Tongue (tissue), 3 donors: ENCODE measurements at places on chromosomes 12 and 14. TPM values are rescaled to one million over a fixed set of nuclear protein-coding genes. Genes with fewer than 3 reads are reported as not detected.

Gene AQP2
- total RNA-seq, result not detected

Gene GLIPR1L1
- not detected for total RNA-seq

Gene SERPINA9
- total RNA-seq, result not detected

Gene TEP1
- total RNA-seq, result 13.3 TPM

Gene DPPA3
- not detected for total RNA-seq

Gene C14orf39
- 1.6 TPM for total RNA-seq

Gene NGB
- not detected for total RNA-seq

Gene KRT84
- not detected for total RNA-seq

Gene HCAR2
- total RNA-seq, result 3.4 TPM

Gene YARS2
- 29.8 TPM for total RNA-seq

DNA sequence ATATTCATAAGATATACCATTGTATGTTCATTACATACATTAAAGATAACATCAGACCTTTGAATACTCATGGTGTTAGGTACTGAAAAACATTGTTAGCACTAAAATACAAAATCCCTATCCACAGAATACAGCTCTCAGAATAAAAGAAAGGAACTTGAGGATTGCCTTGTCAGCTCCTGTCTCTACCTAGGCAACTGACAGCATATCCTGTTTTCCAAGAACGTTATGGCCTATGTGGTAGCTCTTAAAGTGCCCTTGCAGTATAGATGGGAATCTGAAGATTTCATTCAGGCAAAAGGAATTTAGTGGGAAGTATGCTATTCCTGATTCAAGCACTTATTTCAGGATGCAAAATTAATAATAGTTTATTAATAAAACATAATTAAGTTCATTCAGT, 1.8 kb upstream of the PPP1R12A start:
- DNase-seq, result no peak

DNA sequence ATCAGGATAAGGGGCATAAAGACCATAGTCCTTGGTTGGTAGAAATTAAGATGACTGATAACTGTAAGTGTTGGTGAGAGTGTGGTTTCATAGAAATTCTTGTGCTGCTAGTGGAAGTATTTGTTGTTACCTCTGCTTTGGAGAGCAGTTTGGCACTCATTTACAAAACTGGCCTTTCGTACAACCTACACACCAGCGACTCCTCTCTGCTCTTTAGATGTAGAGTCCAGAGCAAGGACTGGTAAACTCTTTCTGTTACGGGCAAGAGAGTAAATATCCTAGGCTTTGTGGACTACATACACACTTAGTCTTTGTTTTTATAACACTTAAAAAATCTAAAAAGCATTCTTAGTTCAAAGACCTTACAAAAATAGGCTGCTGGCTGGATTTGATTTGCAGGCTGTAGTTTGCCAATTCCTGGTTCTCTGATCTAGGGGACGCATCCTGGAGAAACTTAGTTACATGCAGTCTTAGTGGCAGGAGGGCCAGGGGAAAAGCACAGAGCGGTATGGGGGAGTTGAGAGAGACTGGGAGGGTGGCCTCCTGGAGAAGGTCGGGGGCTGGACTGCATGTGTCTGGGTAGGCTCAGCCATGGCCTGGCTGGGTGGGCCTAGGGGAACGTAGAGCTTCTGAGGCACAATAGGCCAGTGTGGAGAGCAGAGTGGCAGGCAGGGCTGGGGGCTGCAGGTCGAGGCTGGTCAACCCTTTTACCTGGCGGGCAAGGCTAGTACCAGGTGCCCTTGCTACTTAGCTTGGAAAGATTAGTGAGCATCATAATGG, 55.3 kb upstream of the AMN start:
- DNase-seq, result no peak

- no peak for DNase-seq
Observed at GRCh38 chr12:51850081-51850964, 1.8 kb upstream of the FIGNL2 start.

DNA sequence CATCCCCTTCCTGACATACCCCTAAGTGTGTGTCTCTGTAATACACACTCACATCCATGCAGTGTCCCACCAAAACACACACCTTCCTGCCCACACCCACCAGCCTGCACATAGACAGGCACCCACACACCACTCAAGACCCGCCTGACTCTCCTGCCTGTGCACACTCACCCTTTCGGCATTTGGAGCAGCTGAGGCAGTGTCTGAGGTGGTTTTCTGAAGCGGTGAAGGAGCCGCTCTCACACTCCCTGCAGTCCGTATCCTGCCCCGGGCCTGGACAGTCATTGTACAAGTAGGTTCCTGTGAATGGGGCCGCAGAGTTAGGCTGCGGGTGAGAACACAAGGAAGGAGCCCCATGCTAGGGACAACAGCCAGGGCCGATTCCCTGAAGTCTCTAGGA, 8.3 kb downstream of the TNFRSF1A start:
- DNase-seq, result no peak

GRCh38 chr12:127035011-127035879, 1231.7 kb upstream of the TMEM132C start:
- no peak for DNase-seq

DNA sequence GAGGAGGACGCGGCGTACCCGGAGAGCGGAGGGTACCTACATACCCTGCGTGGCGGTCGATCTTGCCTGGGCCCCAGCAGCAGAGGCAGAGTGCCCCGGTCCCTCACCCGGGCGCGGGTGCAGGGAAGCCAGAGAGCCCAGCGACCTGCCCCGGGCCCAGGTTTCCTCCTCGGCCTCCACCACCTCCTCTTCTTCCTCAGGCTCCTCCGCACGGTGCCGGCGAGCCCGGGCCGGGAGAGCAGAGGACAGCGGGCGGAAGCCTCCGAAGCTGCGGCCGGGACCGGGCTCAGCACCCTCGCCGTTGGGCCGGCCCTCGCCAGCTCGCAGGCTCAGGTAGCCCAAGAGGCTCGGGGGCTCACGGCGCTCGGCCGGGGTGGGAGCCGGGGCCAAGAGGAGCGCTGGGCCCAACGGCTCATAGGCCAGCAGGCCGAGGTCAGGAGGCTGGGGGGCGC, 6.6 kb downstream of the ZNF219 start:
- no peak for DNase-seq

DNA sequence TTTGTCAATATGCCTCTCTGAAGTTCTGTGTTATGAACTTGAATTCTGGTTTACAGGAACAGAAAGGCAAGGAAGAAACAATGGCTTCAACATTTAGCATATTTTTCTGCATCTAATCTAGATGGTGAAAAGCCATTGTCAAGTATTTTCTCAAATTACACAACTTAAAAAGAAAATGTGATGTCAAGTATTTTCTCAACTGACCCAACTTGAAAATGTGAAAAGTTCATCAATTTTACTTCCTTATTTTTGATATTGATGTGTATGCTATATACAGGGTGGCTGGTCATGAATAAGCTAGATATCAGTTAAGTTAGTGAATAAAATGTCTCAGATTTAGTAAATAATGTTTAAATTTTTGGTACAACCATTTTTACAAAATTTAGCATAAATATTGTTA, 196.7 kb downstream of the ALX1 start:
- DNase-seq, result no peak

GRCh38 chr12:32450768-32451167, 51.4 kb downstream of the FGD4 start:
- no peak for DNase-seq

- DNase-seq, result no peak
Observed at GRCh38 chr14:105050551-105050897, 14.7 kb downstream of the GPR132 start.

- peak; percentile 49 for DNase-seq
Observed at GRCh38 chr14:89078021-89078795, 253.8 kb downstream of the TTC8 start.

GRCh38 chr14:90756755-90757345, 59.4 kb downstream of the TTC7B start:
- DNase-seq, result no peak

DNA sequence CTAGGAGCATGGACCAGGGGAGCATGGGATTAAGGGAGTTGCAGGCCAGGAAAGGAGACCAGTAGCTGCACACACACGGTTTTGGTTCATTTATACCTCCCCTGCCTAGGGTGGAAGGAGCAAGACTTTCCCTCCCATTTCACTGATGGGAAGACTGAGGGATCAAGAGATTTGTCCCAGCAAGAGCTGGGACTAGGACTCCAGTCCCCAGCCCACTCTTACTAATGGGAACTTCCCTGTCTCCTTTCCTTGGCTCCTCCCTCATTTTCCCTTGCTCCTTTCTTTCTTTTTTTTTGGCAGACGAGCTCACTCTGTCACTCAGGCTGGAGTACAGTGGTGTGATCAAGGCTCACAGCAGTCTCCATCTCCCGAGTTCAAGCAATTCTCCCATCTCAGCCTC, 13.0 kb downstream of the SCNN1A start:
- DNase-seq, result no peak

DNA sequence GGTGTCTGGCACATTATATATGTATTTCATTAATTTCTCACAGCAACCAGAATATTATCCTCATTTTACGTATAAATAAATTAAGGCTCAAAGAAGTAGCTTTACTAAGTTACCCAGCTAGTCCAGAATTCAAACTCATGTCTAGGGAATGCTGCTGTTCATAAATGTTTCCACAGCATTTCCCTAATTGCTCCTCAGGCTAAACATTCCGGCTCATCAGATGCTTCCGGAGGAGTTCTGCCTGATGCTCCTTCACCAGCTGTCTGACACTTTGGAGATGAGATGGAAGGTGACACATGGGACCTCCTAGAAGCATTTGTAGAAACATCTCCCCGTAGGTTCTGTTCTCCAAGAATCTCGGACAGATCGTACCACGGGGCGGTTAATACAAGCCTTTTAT, 12.1 kb downstream of the KRT85 start:
- DNase-seq, result no peak

DNA sequence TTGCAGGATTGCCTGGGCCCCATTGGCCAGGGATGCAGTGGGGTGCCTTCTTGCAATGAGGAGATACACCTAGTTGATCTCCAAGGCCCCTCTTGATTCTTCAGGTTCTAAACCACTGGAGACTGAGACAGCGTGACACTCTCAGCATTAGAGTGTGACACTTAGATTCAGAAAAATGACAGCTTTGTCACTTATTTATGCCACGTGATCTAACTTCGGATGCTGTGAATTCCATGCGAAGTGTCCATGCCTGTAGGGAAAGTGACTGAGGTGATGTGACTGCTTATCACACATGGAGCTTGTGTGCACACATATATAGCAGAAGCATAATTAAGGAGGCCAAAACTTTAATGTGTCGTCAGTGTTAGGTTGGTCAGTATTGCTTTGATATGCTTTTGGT, 30.4 kb downstream of the FBXW8 start:
- DNase-seq, result no peak

DNA sequence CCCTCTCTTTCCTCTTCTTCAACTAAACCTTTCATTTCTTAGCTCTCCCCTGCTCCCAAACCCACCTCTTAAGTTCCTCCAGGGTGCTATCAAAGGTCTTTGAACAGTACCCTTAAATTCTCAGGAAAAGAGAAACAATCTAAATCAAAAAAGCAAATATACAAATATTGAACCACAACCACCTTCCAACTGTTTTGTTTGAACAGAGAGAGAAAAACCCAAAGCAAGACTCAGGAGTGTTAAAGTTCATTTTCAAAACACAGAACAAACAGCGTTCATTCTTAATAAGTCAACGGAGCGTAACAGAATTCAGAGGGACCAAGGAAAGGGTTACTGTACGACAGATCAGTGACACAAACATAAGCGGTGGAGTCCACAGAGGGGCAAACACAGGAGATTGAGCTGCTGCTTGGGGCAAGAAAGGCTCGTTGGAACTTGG, 73.3 kb downstream of the NDUFA12 start:
- DNase-seq, result no peak

- DNase-seq, result no peak
Observed at GRCh38 chr14:37318938-37319337, 121.2 kb downstream of the MIPOL1 start.

DNA sequence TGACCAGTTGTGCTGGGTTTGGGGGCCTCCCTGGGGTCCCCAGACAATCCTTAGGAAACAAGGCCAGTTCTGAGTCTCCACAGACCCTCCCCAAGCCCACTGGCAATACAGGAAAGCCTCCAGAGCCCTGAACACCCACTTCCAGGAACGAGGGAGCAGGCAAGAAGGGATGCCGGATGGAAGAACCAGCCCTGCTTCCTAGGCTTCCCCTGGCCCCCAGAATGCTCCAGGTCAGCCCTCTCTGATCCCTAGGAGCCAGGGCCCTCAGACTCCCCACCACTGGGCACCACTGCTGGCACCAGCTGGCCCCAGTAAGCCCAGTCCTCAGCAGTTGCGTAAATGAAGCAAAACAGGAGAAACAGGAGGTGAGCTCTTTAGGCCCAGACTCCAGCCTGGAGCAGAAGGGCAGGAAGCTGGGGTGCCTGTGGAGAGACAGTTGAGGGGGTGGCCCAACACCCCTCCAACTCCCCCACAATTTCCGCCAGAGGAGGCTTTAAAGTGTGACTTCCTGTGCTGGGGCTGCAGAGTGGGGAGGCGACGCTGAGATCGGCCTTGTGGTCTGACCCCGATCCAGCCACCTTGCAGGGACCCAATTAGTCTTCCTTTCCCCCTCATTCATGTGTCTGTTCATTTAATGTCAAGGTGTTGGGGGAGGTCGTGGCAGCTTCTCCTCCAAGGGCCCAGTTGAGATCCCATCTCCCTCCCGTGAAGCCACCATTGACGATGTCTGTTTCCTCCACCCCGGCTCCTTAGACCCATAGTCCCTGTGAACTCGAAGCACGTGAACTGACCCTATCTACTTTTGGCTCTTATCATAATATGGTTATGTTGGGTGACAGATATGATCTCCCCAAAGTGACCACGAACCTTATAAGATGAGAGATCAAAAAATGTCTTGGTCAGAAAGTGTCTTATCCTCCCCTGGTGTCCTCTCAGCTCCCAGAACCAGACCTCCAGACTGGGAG, 4.7 kb downstream of the TNFRSF1A start:
- DNase-seq, result no peak

- DNase-seq, result no peak
Observed at GRCh38 chr12:70032076-70032475, 207.0 kb downstream of the MYRFL start.

DNA sequence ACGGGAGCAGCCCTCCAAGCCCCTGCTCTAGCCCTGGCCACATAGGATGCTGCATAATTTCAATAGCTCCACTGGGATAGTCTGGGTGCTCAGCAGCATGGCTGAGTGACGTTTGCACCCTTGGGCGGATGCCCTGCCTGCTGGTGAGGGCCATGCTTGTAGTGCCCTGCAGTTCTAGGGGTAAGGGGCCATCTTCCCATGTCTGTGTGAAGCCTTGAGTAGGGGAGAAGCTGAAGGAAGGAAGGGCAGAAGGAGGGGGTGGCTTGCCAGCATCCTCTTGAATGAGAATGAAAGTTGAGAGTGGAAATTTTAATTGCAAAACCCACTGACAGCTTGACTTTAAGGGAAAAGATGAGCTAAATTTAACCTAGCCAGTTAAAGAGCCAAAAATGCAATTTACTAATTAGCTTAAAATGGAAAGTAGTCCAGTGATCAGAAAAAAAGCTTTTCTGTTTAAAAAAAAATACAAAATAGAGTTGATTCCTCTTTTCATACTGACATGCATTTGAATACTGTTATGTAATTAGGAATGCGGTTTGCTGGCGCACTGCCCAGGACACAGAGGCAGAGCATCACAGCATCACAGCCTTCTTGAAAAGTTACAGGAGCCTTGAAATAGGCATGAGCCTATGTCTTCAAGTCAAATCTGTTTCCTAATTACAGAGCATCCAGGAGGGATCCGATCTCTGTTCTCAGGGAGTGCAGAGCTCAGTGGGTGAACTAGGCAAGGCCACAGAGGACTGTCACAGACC, 18.5 kb upstream of the EML1 start:
- peak; percentile 87 for DNase-seq
